ENCODE measurements at places on chromosomes 4 and X.

DNA sequence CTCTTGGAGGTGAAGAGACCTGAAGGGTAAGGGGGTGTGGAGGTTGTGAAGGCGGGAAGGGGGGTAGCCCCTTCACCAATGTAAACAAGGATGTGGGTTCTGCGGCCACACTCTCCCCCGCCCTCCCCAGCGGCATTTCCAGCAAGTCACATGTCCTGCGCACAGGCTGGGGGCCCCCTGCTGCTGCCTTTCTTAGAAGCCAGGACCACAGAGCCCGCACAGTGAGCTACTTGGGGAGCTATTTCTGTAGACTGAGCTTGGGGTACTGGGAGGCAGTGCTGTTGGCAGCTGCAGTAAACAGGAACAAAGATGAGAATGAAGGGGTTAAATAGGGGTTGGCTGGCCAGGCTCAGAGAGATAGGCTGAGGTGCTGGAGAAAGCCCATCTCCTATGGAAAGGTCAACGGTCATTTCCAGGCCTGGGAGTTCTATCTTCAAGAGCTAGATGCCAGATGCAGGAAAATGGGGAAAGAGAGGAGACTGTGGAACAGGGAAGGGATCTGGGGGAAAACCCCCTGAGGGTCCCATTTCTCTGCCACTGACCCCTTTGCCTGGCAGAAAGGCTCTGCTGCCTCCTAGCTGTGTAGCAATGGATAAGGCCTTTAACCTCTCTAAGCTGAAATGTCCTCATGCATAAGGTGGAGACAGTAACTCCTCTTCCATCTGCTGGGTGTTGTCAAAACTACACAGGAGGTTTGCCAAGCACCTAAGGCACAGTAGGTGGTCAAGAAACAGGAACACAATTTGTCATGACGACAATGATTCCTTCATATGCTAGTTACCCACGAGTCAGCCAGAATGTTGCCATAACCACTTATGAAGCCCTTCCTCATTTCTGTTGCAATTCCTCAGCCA is 18.5 kb upstream of the PIM2 start:
- DNase-seq: peak; percentile 85

DNA sequence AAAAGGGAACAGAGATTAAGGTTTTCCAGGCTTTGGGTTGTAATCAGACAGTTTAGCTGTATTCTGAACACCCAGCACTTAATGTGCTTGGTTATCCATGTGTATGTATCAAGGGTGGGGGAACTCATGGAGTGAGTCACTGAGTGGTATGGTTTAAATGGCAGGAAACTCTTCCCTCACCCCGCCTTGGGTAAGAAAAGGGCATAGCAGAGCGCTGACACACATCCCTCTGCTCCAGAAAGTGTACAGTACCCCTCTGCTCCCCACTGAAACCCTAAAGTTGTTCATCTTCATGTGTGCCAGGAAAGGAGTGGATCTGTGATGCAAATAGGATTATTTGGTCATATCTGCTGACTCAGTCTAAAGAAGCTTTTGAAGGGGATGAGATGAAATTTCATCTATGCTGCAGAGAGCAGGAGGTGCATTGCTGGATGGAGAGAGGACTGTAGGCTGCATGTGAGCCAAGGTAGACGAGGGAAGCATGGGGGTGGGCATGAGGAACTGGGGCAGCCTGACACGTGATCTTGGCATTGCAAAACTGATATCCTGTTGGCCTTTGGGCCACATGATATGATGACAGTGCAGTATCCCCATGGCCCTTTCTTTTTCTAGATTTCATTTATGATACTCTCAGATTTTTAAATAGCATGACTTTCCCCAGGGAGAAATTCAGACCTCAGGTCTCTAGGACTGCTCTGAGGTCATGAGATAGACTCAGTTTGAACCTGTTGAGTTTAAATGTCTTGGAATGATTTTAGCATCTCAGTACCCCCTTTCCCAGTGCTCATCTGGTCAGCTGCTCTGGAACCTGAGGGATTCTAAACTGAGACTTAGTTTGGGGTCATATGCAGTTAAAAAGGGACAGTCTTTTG is 84.8 kb downstream of the TMEM164 start:
- no peak for DNase-seq

DNA sequence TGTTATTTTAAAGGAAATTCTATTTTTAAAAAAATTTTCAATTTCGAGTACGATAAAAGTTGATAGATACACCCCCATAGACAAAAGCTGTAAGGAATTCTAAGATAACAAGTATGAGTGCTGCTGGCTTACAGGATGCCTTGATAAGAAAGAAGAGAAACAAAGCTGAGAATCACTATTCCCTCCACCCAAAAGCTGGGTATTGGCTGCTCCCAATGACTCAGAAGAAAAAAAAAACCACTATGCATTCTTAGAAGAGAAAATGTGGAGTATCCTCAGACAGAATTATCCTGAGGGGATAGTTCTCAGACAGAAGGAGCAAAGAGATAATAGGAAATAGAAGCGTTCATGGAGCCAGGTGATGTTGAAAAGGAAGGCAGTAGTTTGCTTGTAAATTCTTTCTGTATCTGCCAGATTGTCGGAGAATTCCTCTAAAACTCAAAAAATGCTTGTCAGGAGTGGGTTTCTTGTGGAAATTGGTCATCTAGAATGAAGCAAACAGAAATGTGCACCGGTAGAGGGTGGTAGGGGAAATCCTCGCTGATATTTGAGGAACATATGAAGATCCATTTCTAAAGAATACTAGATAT is 217.5 kb upstream of the ADAMTS3 start:
- DNase-seq: no peak

- no peak for DNase-seq
Measured at GRCh38 chrX:40755291-40756249, 20.2 kb upstream of the MED14 start.

DNA sequence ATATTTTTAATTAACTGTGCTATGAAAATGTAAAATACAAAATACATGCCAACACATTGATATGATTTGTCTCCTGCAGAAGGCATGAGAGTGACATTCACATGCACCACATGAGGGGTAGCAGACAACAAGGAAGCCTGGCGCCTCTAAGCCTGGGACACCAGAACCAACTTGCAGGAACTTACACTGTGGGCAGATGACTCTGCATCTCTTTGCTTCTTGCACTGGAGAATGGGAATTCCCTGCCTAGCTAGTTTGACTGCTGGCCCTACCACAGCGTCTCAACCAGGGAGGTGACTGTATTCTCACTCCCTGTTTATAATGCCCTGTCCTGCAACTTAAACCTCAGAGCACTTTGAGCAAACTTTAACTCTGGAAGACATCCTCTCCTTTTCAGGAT is 40.5 kb downstream of the PAGE2 start:
- DNase-seq: no peak

- DNase-seq: no peak
Measured at GRCh38 chr4:140533951-140534480, 10.0 kb downstream of the ELMOD2 start.

DNA sequence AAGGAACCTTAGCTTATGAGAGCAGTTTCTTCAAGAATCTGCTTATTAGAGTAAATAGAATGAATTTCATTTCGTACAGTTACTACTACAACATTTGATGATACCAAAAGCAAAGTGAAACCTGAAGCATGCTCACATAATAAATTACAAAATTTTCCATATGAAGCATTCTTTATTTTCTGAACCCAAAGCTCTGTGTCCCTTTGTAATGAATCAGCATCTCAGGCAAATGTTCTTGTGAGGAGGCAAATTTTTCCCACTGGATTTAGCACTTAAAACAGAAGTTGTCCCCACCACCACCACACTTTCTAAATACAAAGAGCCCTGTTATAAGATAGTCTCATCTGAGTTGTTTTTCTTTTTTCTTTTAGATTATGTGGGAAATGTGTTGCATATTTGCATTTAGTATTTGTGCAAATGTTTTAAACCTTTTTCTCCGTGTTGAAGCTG is 70.7 kb upstream of the NFKB1 start:
- no peak for DNase-seq

- no peak for DNase-seq
Measured at GRCh38 chr4:60241866-60242265, 958.3 kb upstream of the ADGRL3 start.

DNA sequence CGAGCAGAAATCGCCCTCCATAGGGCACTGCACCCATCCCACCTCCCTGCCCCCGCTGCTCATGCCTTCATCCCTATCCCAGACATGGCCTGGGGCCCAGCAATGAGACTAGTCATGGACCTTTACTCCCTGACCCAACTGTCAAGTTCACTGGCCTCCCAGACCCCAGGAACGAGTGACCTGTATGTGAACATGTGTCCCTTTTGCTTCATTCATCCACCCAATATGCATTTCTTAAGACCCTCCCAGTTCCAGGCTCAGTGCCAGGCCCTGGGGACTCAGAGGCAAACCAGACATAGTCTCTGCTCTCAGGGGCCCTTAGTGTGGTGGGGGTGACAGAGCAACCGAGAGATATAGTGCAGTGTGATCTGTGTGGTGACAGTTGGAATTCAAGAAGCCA is 67.0 kb downstream of the EFNB1 start:
- no peak for DNase-seq

DNA sequence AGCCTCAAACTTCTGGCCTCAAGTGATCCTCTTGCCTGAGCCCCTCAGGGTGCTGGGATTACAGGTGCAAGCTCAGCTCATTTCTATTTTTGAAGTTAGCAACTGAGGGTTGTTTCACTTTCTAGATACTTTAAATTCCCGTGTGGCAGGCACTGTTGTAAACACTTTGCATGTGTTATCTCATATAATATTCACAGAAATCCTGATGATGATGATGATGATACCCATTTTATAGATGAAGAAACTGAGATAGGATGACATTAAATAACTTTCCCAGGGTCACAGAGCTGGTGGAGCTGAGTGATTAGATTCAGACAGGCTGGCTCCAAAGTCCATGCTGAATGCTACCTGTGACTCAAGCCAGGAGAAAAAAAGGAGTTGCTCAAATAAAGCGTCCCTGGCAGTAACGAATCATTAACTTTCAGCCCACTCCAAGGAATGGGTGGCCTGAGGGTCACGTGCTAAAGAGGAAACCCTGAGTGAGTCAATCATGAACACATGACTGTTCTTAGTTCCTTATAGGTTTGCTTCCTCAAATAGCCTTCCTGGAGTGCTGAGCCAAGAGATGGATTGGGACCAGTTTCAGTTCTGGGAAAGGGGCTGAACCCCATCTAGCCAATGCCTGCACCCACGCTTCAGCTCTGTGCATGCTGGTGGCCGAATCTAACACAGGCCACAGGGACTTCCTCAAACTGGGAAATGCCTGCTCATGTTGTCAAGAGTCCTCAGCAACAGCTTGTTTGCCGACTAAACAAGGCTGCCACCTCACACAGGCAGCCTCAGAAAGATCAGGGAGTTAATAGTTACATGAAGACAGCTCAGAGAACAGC is 52.8 kb downstream of the RBM47 start:
- DNase-seq: no peak

DNA sequence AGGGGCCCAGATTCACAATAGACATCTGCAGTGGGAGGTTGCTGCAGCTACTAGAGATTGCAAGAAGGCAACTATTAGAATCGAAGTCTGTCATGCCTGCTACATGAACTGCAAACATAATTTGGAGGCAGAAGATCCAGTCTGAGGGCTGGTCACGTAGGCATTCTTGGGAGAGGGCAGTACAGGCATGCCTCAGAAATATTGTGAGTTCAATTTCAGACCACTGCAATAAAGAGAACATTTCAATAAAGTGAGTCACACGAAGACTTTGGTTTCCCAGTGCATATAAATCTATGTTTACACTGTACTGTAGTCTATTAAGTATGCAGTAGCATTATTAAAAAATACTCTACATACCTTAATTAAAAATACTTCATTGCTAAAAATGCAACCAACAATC is 585.8 kb upstream of the FAT1 start:
- no peak for DNase-seq

GRCh38 chr4:149173241-149174013 is 642.2 kb downstream of the IQCM start:
- no peak for DNase-seq

DNA sequence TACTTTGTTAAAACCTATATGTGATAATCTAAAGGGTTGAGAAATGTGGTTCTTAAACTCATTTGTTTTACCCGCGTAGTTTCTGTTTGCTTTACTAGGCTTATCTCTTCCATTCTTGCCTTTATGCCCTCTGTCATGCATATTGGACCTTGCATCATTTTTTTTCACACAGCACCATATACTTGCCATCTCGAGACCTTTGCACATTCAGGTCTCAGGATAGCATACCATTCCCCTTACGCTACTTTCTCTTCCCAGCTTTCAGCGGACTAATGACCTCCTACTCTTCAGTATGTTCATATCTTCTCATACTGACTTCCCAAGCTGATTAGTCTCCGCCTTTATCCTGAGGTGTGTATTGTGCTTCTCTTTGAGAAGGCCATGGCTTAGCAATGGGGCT is 40.5 kb downstream of the USP38 start:
- DNase-seq: no peak

DNA sequence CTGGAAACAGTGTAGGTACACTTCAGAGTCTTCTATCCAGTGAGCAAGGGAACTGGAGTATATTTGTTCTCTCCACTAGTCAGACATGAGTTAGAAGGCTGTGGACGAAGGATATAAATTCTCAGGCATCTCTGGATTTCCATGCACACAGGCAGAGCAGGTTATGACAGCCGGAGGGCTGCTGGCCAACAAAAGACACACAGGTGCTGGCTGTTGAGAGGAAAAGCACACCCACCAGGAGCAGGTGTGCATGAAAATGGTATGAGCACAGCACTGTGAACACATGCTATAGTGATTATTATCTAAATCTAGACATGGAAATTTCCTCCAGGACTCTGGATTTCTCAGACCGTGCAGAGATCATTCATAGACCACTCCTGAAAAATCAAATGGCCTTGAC is 444.7 kb upstream of the RPS6KA3 start:
- no peak for DNase-seq

- DNase-seq: no peak
Measured at GRCh38 chr4:158442736-158443135, 78.9 kb upstream of the RXFP1 start.

GRCh38 chr4:174865418-174865985 is 36.5 kb upstream of the GLRA3 start:
- DNase-seq: no peak

DNA sequence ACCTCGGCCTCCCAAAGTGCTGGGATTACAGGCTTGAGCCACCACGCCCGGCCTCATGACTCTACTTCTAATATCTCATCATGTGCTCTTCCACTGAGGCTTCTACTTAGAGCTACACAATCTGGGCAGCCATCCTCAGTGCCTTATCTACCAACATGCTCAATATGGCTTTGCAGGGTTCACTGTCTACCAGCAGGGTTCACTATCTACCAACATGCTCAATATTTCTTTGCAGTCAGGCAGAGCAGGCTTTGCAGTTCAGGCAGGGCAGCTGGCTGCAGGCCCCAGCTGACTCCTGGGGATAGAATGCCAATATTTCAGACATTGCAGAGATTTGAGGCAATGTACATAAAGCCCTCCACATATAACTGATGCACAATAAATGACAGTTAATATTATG is 47.5 kb downstream of the PKD2 start:
- no peak for DNase-seq

GRCh38 chr4:164440199-164440598 is 313.7 kb upstream of the SMIM31 start:
- DNase-seq: no peak

GRCh38 chr4:184115399-184115798 is 102.3 kb downstream of the ENPP6 start:
- DNase-seq: no peak
